ENCODE measurements at places on chromosomes 2 and 18. TPM values are rescaled to one million over a fixed set of nuclear protein-coding genes. Genes with fewer than 3 reads are reported as not detected.

Gene KRTCAP3
- total RNA-seq: 41.9 TPM

DNA sequence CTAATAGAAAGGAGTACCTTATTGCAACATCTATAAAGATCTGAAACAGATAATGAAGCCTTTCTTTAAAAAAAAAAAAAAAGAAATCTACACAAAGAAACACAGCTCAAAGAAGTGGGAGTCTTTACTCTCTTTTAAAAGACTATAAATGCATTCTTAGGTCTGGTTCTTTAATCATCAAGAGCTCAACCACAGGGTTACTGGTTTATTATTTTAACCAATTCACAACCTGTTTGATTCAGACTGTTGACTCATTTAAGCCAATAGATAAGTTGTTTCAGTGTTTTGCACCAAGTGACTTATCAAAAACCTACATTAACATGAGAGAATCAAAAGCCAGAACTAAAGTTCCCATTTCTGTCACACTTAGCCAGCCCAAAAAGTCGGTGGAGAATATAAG, 93.1 kb downstream of the TCF4 start:
- no peaks in the 10 kb centered on the region for H3K36me3 ChIP-seq
- H3K27ac ChIP-seq: no peak overlapping the region
- H3K4me3 ChIP-seq: no peak overlapping the region
- H3K27me3 ChIP-seq: no peaks in the 10 kb centered on the region

- no peak overlapping the region for H3K27ac ChIP-seq
- H3K4me3 ChIP-seq: no peak overlapping the region
- H3K36me3 ChIP-seq: no peaks in the 10 kb centered on the region
- no peak for DNase-seq
- no peaks in the 10 kb centered on the region for H3K4me1 ChIP-seq
These were observed 36.2 kb downstream of the ASB1 start for GRCh38 chr2:238462782-238463396.

DNA sequence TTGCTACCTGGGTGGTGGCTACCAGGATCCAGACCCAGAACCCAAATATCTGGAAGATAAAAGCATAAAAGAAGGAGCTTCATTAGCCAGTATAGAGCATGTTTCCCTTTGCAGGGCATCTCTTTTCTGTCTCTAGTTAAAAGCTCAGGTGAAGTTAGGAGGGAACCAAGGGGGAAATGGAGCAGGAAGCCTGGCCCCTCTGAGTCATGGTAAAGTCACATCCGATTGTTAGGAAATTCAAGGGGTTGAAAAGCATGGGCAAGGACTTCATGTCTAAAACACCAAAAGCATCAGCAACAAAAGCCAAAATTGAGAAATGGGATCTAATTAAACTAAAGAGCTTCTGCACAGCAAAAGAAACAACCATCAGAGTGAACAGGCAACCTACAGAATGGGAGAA, 126.9 kb downstream of the RPIA start:
- H3K36me3 ChIP-seq: peaks cover 47% of the 10 kb centered on the region
- peaks cover 9% of the 10 kb centered on the region for H3K27me3 ChIP-seq
- H3K4me3 ChIP-seq: no peak overlapping the region
- DNase-seq: no peak
- no peaks in the 10 kb centered on the region for H3K4me1 ChIP-seq

GRCh38 chr2:101766337-101766736, 68.8 kb downstream of the MAP4K4 start:
- H3K27me3 ChIP-seq: no peaks in the 10 kb centered on the region
- H3K4me1 ChIP-seq: peaks cover 85% of the 10 kb centered on the region
- H3K4me3 ChIP-seq: no peak overlapping the region
- no peak for DNase-seq
- no peaks in the 10 kb centered on the region for H3K36me3 ChIP-seq

Gene CTAGE1
- not detected for total RNA-seq

Gene TEX44
- total RNA-seq: not detected

DNA sequence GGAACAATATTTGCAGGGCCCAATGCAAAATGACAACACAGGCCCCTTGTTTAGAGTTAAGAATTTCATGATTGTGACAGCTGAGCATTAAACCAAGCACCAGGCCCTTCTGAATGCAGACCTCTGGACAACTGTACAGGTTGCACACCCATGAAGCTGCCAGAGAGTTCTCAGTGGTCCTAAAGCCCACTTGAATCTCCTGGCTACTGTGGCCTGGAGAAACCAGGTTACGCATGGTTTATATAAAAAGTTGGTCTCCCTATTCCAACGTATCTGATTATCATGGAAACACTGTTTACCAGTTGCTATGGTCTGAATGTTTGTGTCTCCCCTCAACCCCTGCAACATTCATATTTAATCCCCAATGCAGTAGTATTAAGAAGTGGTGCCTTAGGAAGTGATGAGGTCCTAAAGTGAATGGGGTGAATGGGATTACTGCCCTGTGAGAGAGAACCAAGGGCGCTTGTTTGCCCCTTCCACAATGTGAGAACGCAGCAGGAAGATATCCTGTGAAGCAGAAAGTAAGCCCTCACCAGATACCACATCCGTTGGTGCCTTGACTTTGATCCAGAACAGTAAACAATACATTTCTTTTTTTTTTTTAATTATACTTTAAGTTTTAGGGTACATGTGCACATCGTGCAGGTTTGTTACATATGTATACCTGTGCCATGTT, 48.0 kb upstream of the ANXA4 start:
- no peak overlapping the region for H3K27ac ChIP-seq
- H3K27me3 ChIP-seq: no peaks in the 10 kb centered on the region
- no peak overlapping the region for H3K4me3 ChIP-seq
- no peak for DNase-seq
- no peaks in the 10 kb centered on the region for H3K36me3 ChIP-seq

DNA sequence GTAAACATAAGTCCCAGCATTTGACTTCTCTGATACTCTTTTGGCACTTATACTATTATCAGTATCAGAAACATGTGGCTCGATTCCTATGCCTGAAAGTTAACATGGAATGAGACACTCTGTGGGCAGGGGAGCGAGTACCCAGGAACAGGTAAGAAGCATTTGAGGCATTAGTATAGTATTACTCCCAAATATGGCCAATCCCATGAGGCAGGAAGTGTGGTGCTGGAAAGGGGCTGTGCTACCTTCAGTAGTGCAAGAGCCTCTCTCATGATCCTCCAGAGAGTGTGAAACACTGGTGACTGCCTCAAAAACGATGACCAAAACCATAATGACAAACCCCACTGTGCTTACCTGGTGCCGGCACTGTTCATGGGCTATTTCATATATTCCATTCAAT, 415.1 kb downstream of the SOX11 start:
- H3K4me1 ChIP-seq: no peaks in the 10 kb centered on the region
- peaks cover 70% of the 10 kb centered on the region for H3K36me3 ChIP-seq
- H3K27ac ChIP-seq: no peak overlapping the region
- no peak for DNase-seq
- no peak overlapping the region for H3K4me3 ChIP-seq

DNA sequence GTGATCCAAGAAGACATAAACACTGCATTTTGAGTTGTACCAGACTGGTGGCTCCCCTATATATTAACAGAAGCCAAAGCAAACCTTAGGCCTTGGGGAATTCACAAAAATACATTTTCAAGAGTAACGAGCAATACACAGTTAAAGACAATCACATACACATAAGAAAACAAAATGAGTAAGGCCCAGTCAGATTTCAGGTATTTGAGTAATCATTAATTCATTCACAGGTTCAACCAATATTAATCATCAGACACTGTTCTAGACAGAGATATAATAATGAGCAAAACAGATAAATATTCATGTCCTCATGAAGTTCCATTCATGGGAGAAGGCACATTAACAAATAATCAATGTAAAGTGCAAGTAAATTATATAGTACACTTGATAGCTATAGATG, 9.6 kb downstream of the STPG4 start:
- H3K4me1 ChIP-seq: no peaks in the 10 kb centered on the region
- H3K27me3 ChIP-seq: no peaks in the 10 kb centered on the region
- no peak for DNase-seq

Gene WNT10A
- not detected for total RNA-seq

All from WTC11 (cell line).